ENCODE measurements at places on chromosomes 3 and 15.

GRCh38 chr15:45377609-45378148, 665 bp downstream of the GATM start:
- no peak for DNase-seq

- no peak for DNase-seq
Observed at GRCh38 chr3:182465301-182466185, 327.8 kb upstream of the ATP11B start.

- no peak for DNase-seq
Observed at GRCh38 chr3:31692751-31693150, 160.0 kb downstream of the STT3B start.

DNA sequence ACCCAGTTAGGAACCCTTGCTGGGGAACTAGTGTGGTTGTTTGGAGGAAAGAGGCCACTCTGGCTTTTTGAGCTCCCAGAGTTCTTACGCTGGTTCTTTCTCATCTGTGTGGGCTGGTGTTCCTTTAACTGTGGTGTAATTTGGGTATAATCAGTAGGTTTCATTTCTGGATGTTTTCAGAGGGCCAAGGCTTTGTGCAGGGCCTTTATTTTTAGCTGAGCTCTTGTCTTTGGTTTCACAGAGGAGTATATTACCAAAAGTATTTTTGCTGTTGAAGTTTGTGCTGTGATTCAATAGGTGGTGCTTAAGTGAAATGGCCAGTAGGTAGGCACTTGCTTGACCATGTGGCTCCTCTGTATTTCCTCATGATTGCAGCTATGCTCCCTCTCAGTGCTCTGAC, 357.9 kb downstream of the KCNH8 start:
- no peak for DNase-seq

DNA sequence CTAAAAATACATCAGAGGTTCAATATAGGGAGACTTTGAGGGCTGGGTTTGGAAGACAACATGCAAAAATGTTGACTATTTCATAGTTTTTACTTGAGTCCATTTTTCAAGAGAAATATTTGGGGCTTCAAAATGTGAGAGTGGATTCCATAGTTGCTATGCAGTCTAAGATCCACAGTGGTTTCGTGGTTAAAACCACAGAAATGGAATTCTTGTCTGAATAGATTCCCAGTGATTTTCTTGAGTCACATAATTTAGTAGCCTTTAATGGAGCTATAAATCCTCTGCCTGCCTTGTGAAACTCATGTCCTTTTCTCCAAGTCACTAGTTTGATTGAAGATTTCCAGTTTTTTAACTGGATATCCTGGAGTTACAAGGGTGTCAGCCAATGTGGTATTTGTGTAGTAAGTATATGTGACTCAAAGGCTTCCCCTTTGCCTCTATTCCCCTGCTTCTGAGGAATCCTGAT, 94.7 kb upstream of the RBMS3 start:
- no peak for DNase-seq

DNA sequence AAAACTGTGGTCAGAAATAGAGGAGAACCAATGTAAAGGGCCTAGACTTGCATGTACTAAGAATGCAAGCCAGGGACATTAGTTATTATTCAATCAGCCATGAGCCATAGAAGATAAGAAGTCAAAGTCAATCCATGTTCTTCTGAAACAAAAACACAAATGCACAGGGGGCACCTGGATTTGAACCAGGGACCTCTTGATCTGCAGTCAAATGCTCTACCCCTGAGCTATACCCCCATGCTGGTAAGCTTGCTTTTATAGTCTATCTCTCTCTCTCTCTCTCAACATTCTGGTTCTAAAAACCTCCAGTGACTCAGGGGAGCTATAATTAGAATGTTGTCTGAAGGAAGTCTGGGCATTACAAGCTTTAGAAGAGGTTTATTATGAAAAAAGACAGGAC, 85.6 kb upstream of the ACP3 start:
- DNase-seq, result no peak

- DNase-seq, result no peak
Observed at GRCh38 chr3:171569571-171570132, 109.4 kb upstream of the TNIK start.

- no peak for DNase-seq
Observed at GRCh38 chr3:10300087-10300486, 7.3 kb upstream of the GHRL start.

- DNase-seq, result no peak
Observed at GRCh38 chr3:25038922-25039321, 389.1 kb upstream of the RARB start.

DNA sequence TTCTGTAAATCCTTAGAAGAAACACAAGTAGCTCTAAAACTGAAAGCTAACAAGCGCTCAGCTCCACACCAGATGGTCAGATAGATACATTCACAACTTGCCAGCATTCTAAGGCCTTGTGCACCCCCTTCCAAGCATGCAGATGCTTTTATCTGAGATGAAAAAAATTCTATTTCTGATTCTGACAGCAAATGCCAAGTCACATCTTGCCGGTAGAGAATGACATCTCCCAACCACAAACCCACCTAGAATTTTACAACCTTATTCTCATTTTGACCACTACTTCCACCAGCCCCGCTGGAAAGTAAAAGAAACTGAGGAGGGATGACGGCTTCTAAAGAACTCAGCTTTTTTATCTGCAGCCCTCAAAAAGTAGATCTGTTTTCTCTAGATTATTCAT, 57.7 kb downstream of the SUMF1 start:
- no peak for DNase-seq

DNA sequence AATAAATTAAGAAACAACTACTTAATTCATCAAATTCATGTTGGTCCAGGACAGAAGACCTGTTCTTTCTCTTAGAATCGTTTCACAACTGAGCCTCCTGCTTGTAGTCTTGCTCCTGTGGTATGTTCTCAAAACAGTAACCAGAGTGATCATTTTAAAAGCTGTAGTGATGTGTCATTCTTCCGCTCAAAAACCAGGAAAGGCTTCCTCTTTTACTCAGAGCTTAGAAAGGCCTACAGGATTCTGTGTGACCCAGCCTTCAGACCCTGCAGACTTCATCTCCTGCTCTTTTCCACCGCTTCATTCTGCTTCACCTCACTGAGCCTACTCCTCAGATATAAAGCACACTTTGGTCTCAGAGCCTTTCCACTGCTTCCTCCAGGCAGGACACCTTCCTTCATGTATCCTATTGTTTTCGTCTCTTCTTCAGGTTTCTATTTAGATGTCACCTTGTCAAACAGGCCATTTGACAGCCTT, 22.7 kb downstream of the ST6GAL1 start:
- DNase-seq, result no peak

All from stimulated activated CD4-positive, alpha-beta T cell treated with anti-CD3 and anti-CD28 coated beads, Interleukin-1b, Interleukin-23, amount 100 ng/mL, for 4 hours (primary cell).